ENCODE measurements at places on chromosomes 6 and 20. TPM values are rescaled to one million over a fixed set of nuclear protein-coding genes. Genes with fewer than 3 reads are reported as not detected.

Gene CABLES2
- 19.1 TPM for total RNA-seq

Gene TMEM200A
- total RNA-seq: 0.15 TPM

Gene GNMT
- 2.0 TPM for total RNA-seq

Gene MROH8
- total RNA-seq: 4.4 TPM

- no peak for DNase-seq
These were observed 480.8 kb upstream of the JARID2 start for GRCh38 chr6:14765106-14765505.

DNA sequence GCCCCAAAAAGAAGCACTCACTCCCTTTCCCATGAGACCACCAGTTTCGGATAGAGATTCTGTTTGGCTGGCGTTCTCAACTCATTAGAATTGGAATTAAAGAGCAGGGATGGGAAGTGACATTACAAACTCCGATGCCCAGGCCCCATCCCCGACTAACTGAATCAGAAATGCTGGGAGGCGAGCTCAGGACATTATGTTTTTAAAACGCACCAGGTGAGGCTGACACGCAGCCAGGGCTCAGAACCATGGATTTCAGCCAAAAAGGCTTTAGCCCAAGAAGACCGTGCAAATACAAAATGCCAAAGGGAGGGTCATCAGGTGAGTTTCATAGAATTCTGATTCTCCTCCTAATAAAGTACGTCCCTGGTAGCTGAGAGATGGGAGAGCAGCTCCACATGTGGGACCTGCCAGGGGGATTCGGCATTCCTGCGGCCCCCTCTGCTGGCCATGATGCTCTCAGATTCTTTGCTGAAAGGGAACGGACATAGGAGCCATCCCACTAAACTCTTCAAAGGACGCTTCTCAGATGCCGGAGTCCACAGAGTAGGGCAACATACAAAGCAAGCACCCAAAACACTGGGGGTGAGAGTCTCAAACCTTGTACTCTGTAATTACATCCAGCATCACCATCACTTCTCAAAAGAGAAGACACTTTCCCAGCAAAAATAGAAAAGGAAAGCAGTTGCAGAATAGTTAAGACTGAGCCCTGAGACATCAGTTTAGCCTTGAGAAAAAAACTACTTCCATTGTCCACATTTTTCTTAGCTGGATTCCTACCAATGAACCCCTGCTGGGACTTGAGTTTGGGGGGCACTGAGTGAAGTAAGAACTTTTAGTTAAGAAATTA, 205.2 kb downstream of the BMP7 start:
- DNase-seq: no peak

- DNase-seq: no peak
These were observed 35.9 kb upstream of the MYLIP start for GRCh38 chr6:16092990-16093389.
